ENCODE measurements at places on chromosomes 5 and 9.

DNA sequence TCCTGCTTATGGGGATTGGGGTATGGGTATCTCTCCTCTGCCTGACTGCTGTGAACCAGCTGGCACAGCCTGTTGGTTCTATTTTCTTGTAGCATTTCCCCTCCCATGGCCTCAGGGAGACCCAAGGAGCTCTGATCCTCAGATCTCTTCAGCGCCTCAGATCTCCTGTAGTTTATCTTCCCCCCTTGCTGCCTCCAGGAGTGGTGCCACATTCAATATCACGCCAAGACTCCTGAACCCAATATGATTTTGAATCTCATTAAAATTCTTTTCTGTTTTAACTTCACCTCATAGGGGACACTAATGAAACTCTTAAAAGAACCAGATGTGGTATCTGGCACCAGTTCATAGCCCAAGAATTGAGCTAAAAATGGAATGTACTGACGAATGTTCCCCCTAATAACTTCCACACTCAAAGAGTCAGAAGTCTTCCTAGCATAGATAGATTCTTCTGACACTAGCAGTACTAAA, 59.6 kb upstream of the LIFR start:
- DNase-seq: no peak

DNA sequence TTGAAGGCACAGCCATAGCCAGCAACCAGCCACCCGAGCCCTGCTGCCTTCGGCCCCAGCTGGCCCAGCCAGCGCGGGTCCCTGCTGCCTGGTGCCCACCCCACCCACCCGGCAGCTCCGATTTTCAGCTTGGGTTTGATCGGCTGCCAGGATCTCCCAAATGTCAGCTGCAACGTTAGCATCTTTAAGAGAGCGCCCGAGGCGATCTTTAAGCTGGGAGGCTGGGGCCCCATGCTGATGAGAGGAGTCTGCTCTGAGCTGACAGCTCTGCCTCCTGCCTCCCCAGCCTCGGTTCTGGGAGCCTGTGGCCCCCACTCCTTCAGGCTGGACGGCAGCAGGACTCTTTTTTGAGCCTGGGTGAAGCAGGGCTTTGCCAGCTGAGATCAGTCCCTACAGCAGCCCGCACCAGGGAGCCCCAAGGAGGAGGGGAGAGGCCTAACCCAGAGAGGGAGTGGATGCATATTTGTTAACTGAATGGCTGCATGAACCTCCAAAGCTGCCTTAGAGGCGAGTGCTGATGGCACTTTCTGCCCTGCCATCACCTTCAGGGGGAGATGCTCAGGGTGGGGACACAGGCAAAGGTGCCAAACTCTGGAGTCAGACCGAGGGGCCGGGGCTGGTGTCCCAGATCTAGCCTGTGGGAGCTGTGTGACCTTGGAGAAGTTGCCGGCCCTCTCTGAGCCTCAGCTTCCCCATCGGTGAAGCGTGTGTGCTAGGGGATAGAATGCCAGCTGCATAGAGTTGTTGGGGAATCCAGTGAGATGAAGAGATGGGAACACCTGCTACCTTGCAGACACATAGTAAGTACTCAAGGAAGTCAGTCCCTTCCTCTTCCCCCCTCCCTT, 165.5 kb downstream of the C9orf50 start:
- no peak for DNase-seq

GRCh38 chr9:99474186-99474585, 252.1 kb downstream of the SEC61B start:
- DNase-seq: no peak

- DNase-seq: no peak
These were observed 199.3 kb downstream of the MAN2A1 start for GRCh38 chr5:109888989-109889388.

GRCh38 chr9:118129541-118129940, 425.3 kb downstream of the TLR4 start:
- no peak for DNase-seq

GRCh38 chr5:91255396-91256141, 127.5 kb downstream of the ARRDC3 start:
- DNase-seq: no peak

- DNase-seq: peak; percentile 92
These were observed 1.3 kb downstream of the NIM1K start for GRCh38 chr5:43193181-43193893.

DNA sequence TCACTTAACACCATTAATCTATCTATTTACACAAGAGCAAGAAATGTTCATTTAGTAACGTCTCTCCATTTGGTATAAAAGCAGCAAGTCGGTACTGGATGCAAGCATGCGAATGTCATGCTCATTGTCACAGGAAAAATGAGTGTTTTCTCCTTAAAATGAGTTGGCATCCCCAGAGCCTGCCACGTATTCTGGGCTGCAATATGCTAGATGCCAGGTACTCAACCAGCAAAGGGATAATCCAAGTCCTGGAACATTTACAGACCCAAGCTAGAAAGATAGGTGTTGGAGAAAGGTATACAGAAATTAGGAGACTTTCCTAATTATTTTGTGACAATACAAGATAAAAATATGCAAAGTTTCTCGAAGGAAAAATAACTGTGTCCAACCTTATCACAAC, 217.5 kb downstream of the EBF1 start:
- DNase-seq: no peak

DNA sequence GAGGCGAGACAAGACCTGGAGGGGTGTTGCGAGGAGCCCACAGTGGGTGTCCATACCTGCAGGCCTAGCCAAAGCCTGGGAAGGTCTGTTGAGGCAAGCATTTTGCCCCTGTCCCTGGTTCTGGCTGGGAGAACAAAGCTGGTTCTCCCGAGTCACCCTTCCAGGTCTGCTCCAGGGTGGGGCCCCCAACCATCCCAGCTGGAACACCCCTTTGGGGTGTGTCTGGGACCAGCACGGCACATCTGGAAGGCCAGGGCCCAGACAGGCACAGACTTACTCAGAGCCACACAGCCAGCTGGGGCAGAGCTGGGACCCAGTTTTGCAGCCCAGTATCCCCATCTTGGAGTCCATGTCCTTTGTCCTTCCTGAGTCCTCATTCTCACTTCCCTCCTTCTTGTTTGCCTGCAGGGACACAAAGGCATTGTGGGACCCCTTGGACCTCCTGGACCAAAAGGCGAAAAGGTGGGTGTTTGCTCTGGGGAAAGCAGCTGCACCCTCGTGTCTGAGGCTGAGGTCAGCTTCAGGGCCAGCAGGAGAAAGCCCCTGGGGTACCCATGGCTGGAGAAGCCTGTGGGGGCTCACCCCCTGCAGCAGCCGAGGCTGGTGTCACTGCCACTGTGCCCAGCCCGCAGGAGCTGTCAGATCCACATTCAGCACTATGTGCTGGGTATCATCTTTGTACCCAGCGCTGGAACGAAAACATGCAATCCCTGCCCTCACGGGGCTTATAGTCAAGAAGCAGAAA, 38.4 kb upstream of the ORM1 start:
- no peak for DNase-seq

GRCh38 chr5:159515909-159516415, 185.7 kb upstream of the IL12B start:
- DNase-seq: no peak

Data from NCI-H2227 treated with DMSO at 0.1 percent for 48 hours (cell line).